KBM-7 (cell line): ENCODE measurements at places on chromosomes 7 and 10.

DNA sequence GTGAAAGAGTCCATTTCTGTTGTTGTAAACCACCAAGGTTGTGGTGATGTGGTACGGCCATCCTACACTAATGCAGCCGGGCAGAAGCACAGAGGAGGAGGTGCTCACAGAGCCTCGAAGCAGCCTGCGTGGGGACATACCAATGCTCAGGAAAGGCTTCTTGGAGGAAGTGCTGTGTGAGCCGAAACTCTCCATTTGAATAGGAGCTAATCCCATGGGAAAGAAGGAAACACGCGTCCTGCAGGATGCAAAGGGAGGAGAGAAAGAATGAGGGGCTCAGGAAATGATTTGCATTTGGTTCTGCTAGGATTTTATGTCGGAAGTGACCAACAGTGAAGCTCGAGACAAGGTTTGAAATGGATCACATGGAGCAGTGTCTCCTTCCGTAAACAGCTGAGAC is 477.9 kb upstream of the ANKRD30A start:
- no peak for DNase-seq

DNA sequence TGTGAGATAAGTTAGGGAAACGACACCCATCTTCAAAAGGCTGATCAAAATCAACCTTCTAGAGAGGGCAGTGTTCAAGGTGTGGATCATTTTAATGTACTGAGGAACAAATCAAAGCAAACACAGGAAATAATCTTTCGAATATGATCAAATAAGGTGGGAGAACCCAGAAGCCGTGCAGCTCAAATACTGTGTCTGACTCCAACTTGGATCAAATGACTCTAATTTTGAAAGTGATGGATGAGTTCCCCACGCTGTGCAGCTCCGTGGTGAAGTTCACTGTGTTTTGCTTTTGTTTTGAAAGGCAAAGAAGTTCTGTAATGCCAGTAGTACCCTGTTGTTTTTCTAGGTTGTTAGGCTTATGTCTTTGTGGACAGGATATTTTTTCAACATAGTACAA is 250.9 kb downstream of the SFMBT2 start:
- no peak for DNase-seq

- peak; percentile 42 for DNase-seq
Observed at GRCh38 chr7:149292462-149292823, 30.4 kb downstream of the ZNF783 start.

- no peak for DNase-seq
Observed at GRCh38 chr7:140537750-140538482, 58.6 kb upstream of the MKRN1 start.

DNA sequence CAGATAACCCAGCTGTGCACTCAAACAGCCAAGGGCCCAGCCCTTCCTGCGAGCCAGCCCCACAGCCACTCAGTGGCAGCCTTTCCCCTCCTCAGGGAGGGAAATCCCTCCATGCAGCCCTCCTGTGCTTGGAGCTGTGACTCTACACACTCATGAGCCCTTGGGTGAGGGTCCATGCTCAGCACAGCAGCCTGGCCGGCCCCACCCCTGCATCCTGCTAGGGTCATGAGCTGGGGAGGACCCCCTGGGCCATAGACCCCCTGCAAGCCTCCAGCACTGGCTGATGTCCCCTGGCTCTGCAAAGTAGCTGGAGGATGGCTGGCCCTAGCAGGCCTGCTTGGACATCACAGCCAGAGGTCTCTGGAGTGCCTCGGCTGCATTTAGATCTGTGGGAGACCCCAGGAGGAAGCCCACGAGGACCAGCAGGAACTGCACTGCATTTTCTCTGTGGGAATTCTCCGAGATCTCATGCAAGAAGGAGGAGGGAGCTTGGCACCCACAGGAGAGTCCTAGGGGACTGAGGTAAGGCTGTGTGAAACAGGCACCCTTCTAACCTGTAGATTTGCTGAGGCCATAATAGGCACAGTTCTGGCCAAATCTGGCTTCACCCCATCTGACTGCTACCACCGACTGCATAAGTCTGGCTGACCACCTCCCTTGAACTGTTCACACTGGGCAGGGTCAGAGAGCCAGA is 17.4 kb downstream of the TMEM273 start:
- DNase-seq = no peak

- DNase-seq = no peak
Observed at GRCh38 chr7:94298943-94299342, 95.8 kb upstream of the COL1A2 start.

DNA sequence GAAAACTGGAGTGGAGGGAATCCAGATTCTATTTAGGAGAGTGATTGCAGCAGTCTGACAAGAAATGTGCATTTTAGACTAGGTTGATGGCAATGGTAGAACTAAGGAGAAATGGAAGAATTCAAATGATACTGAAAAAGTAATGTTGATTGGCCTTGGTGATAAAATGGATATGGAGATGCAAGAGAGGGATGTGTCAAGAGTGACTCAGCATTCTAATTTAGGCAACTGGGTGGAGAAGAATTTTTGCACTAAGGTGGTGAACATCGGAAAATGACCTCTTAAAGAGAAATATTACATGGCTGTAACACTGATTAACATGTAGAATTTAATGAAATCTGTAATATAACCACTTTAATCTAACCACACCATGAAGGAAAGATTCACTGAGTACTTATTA is 806.5 kb downstream of the PHTF2 start:
- DNase-seq = no peak
